Left lung (tissue), 14 donors: ENCODE measurements at places on chromosomes 3 and 15. TPM values are rescaled to one million over a fixed set of nuclear protein-coding genes. Genes with fewer than 3 reads are reported as not detected.

- DNase-seq, result no peak
Measured at GRCh38 chr3:134552784-134553183, 66.9 kb downstream of the CEP63 start.

Gene NRG4
- 2.6 TPM for polyA plus RNA-seq

Gene IL17RB
- polyA plus RNA-seq, result 12.4 TPM

Gene PTPN23
- 26.7 TPM for polyA plus RNA-seq

Gene LSAMP
- 28.0 TPM for polyA plus RNA-seq

Gene TM4SF1
- 102 TPM for polyA plus RNA-seq

DNA sequence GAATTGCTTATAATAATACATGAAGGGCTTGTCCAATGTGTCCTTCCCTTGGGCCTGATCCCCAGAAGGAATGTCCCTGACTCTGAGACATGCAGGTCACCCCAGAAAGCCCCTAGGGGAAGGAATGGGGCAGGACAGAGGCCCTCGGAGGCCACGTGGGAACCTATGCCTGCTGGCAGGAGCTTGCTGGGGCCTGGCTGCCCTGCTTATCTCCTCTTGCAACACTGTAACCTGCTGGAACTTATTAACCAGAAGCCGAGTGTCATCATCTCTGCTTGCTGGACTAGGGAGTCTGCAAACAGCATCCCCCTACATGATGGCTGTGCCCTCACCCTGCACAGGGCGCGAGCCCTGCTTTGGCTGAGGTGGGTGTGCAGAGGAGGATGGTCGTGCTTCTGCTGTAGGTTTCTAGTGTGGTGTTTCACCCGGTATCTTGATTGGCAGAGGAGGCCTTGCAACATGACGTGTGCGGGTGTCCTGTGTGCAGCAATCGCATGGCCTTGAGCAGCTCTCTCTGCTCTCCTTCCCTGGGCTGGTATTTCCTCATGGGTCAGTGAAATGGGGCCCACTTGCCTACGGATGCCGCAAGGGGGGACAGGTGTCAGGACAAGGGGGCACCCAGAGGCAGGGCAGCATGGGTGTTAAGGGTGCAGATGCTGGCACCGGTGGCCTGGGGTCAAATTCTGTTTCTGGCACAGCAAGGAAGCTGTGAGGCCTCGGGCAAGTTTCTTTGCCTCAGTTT is 5.0 kb downstream of the CHST13 start:
- DNase-seq, result no peak
